ENCODE measurements at places on chromosomes 2 and 18.

GRCh38 chr18:58866773-58867150, 2.1 kb downstream of the ZNF532 start:
- no peak for DNase-seq

GRCh38 chr18:74438091-74438490, 19.0 kb downstream of the DIPK1C start:
- no peak for DNase-seq

- DNase-seq, result no peak
Observed at GRCh38 chr2:150549381-150549780, 61.9 kb upstream of the RND3 start.

- DNase-seq, result no peak
Observed at GRCh38 chr2:151887164-151887563, 58.9 kb upstream of the ARL5A start.

- DNase-seq, result no peak
Observed at GRCh38 chr2:217798191-217798590, 204.6 kb downstream of the TNS1 start.

DNA sequence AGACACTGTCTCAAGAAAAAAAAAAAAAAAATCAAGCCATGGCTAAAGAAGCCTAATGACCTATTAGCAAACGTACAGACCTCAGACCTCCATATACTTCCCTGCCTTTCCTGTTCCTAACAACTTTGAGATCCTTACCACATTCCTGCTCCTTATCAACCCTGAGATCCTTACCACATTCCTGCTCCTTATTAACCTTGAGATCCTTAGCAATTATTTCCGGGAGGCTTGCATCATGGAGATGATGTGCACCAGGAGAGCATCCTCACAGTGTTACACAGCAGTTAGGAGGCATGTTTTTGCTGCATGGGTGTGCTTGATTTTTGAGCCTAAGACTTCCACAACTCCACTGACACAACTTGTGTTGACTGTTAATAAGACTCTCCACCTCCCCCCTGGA, 54.6 kb upstream of the RASGRP3 start:
- DNase-seq, result no peak

DNA sequence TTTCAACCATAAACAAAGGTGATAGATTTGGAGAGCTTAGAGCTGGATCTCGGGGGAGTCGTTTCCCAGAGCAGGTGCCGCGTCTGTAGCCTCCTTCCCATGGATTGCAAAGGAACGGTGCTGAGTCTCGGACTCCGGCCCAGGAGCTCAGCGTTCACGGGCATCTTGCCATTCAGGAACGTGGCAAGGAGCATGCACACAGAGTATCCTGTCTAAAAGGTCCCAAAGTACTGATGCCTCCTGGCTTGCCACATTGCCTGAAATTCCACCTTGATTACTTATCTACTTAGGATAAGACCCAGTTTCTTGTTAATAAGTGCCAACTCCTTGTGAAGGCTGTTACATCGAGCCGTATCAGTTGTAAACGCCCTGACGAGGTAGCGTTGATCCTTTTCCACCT, 197.8 kb upstream of the MYT1L start:
- DNase-seq, result no peak

DNA sequence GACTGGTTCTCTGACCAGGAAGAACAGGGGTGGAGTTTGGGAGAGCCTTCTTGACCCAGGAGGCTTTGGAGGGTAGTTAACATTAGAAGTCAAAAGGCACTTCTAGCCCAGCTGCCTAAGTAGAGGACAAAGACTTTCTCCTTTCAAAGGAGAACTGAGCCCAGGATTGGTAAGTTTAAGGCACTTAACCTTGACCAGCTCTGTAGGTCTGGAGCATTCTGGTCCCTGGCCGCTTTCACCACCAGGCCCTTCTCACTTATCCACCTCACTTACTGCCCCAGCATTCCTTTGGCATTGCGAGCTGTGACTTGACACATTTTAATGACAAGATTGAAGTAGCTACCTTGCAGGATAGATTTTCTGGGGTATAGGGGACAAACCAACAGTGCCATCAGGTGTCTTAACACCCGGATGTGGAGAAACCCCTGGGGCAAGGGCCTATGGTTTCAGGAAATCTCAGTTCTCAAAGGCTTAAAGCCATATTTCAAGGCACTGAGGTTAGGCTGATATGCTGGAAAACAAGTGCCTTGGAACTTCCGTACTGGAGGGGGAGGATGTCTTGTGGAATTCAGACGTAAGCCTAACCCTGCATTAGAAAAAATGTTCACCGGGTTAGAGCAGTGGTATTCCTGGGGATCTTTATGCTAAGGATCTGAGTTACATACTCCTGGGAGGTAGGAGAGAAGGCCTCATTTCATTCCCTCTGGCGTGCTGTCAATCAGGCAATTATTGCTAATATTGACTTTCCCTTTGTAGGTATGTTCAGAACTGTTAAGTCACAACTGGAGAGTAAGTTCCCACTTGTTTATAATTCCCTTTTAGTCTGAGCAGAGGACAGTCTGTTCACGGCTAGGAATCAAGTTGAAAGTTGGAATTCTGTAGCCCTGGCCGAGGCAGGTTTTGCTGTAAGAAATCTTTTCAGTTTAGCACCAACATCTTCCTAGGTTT, 4.3 kb downstream of the C2orf68 start:
- DNase-seq, result no peak

GRCh38 chr2:102975996-102976975, 214.5 kb downstream of the TMEM182 start:
- DNase-seq, result no peak

- no peak for DNase-seq
Observed at GRCh38 chr2:8701681-8702379, 20.0 kb downstream of the ID2 start.

- DNase-seq, result no peak
Observed at GRCh38 chr2:70981866-70982810, 3.7 kb downstream of the ANKRD53 start.

GRCh38 chr2:219672406-219672805, 45.0 kb downstream of the SLC4A3 start:
- DNase-seq, result no peak

DNA sequence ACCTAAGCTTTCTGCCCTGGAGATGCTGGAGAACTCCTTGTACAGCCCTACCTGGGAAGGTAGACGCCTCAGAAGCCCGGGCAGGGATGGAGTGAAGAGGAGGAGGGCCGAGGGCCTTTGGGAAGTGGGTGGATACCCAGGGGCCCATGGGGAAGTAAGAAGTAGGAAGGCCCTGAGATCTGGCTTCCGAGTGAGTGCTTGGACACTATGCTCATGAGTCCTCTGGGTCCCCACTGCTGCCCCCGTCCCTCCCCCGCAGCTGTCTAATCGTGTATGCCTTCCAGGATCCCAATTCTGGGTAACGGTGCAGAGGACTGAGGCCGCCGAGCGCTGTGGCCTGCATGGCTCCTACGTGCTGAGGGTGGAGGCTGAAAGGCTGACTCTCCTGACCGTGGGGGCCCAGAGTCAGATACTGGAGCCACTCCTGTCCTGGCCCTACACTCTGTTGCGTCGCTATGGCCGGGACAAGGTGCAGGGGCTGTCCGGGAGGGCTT, 1.1 kb downstream of the DOK1 start:
- no peak for DNase-seq
